Aorta (tissue), 5 donors: ENCODE measurements at places on chromosomes 12 and 14. TPM values are rescaled to one million over a fixed set of nuclear protein-coding genes. Genes with fewer than 3 reads are reported as not detected.

GRCh38 chr14:106039400-106039799 lies 513.0 kb downstream of the TMEM121 start:
- no peak for DNase-seq

DNA sequence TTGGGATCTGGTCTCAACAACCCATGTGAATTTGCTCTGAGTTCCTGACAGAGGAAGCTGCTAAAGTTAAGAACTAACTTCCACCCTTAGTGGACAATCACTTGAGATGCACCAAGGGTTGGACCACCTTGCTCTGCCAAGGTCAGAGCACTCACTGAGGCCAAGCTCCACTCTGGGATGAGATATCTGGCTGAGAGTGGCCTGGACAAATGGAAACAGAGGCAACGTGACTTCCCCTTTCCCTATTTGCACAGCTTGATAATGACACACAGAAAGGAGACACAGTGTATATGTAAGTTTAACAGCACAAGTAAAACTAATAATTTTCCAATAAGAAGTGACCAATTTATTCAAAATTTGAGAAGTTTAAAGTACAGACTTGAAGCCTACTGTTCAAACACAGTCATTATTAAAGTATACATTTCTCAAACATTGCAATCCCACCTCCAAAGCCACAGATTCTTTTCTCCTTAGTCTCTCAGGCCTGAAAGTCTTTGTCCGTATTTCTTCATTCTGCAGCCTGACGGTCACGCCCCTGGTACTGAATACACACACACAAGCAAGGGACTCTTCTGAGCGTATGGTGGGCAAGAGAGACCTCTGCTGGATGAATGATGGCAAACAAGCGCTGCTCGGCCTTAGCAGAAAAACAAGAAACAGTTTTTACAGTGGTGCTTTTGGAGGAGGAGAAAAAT lies 28.6 kb downstream of the TMEM30B start:
- DNase-seq, result no peak

- DNase-seq, result peak; percentile 79
These were observed 100.9 kb downstream of the EPS8 start for GRCh38 chr12:15688202-15688736.

DNA sequence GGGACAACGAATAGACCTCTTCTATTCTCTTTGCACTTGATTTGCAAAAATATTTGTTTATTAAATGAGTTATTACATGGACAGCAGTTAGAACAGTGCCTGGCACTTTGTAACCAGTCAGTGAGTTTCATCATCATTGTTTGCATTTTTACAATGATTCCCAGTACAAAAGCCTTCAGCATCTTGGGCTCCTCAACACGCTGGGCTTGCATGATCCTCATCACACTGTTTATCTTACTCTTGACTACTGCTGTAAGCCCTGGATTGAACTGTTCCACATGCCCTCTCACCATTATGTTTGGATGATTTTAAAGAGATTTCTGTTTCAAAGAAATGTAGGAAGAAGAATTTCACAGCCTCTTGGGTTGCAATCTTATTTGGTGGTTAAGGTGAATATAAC lies 204.3 kb downstream of the PELI2 start:
- no peak for DNase-seq

DNA sequence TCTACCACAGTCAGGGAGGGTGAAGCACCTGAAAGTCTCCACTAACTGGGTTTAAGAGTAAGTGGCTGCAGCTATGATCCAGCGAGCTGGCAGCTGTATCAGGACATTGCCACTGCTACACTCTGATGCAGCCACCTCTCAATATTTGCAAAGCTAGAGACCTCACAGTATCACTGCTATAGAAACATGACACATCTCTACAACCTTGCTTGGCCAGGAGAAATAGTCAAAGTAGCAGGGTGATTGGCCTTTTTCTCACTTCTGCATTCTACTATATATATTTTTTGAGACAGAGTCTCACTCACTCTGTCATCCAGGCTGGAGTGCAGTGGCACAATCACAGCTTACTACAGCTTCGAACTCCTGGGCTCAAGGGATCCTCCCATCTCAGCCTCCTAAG lies 9.3 kb upstream of the FMNL3 start:
- DNase-seq, result no peak

DNA sequence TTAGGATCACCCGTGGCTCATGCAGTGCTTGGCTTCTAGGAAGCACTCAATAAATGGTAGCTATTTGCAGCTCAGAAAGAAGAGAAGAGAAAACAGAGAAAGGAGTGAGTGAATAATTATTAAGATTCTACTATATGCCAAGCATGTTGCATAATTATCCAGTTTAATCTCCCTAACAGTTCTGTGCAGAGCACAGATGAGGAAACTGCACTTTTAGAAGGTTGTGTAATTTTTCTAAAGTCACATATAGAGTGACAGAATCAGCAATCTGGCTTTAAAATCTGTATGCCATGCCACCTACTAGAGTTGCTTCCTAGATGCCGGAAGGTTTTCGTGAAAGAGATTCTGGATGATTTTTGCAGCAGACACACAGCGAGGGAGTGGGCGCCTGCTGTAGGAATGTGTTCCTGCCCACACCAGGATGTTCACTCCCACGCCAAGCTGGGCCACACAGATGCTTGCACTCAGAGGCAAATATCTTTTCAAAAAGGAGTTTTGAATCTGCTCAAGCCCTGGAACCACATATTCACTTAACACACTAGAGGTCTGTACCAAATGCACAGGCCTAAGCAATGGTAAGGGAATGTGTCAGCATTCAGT lies 50.2 kb upstream of the SMCO2 start:
- DNase-seq, result no peak

Gene TMEM229B
- polyA plus RNA-seq, result 0.28 TPM

DNA sequence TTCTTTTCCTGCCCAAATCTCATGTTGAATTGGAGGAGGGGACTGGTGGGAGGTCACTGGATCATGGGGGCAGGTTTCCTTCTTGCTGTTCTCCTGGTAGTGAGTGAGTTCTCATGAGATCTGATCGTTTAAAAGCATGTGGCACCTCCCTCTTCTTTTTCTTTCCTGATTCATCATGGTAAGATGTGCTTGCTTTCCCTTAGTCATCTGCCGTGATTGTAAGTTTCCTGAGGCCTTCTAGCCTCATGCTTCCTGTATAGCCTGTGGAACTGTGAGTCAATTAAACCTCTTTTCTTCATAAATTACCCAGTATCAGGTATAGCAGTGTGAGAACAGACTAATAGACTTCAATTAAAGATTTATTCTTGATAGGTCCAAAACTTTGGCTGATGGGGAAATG lies 83.5 kb downstream of the CAND1 start:
- no peak for DNase-seq
